Stimulated activated CD4-positive, alpha-beta T cell treated with anti-CD3 and anti-CD28 coated beads, Interleukin-15, amount 100 ng/mL, for 1 hour (primary cell): ENCODE measurements at places on chromosomes 6 and 20.
A peak's percentile ranks its signal among the peaks of the same experiment; 100 is the strongest.

GRCh38 chr6:7264686-7265384 lies 48.2 kb downstream of the SSR1 start:
- no peak for DNase-seq

DNA sequence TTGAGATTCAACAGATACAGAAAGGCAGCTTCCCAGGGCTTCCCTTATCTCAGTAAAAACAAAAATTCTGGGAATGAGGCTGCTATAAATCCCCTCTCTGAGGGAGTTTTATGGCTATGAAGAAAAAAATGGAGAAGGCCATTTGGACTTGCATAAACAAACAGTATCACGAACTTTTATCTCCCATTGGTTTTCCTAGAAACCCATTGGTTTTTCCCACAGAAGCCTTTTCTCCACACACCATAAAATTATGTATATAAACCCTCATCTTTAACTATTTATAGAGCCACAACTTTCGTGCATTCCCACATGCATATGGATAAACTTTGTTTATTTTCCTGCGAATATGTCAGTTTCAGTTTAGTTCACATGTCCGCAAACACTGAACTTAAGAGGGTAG lies 36.2 kb upstream of the BTBD3 start:
- DNase-seq, result no peak

DNA sequence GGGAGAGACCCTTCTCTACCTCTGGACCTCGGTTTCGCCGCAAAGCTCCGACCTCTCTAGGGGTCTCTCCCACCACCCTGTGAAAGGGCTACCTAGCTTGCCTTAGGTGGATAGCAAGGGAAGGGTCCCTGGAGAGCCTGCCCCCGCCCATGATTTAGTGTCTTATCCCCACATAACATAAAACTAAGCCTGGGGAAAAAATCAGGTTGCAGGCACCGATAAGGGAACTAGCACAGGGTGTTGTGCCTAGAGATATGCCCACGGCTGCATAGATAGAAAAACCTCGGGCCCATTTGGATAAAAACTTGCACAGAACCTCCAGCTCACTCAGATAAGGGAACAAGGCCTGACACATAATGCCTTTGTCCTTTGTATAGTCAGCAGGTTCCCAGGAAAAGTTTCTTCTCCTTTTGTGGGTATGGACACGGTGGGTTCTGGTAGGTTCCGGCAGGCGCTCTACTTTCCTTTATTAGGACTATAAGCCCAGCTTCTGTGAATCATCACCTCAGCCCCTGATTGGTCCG lies 846 bp downstream of the ZSCAN31 start:
- DNase-seq, result no peak

DNA sequence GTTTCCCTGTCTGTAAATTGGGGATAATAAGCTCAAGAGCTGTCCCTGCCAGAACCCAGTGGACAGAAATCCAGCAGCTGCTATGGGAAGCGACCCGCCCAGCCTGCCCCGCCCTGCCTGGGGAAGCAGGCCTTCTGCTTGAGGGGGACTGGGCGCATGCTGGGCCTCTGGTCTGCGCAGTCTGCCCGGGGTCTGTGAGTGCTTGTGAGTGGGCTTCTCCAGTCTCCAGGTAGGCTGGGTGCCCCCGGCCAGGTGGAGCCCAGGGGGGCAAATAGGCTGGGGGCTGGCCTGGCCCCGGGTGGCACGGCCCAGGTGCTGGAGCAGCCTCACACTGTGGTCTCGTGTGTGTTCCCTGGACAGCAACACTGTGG lies 648 bp upstream of the RBBP8NL start:
- no peak for DNase-seq

- no peak for DNase-seq
Measured at GRCh38 chr6:143529095-143529494, 17.6 kb upstream of the FUCA2 start.

DNA sequence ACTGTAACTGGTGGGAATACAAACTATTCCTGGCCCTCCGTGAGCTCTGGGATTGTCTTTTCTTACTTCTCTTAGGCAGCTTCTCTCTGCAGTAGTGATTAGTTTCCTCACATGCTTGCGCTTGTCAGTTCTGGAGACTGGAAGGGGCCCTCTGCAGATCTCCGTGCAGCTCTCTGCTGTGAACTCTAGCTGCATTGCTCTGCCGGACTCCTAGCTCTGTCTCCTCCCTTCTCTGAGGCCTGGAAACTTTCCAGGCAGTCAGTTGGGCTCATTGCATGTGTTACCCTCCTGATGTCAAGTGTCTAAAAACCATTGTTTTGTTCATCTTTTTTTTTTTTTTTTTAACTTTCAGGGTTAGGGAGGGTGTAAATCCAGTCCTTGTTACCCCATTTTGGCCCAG lies 102.3 kb downstream of the CTNNBL1 start:
- DNase-seq, result no peak

DNA sequence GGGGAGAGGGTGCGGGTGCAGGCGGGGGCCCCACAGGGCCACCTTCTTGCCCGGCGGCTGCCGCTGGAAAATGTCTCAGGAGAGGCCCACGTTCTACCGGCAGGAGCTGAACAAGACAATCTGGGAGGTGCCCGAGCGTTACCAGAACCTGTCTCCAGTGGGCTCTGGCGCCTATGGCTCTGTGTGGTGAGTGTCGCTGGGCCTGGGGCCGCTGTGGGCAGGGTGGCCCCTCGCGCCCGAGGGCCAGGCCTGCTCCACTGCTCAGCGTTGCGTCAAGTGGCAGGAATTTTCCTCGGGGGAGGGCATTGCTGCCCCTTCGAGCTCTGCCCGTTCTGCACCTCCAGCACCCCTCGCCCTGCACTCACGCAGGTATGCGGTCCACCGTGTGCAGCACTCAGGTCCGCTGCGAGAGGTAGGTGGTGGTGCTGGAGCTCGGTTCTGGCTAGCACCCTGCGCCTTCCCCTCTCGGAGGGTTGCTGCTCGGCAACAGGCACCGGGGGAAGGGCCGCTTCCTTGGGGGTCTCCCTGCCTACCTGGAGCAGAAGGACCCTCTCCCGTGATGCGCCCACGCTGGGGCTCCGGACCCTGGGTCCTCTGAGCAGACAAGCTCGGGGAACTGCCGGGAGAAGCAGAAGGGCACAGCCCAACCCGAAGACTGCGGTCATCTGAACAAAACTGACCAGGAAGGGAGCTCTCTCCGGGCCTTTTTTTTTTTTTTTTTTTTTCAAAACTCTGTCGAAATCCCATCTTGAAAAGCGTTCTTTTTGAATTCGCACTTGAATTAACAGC lies 674 bp downstream of the MAPK14 start:
- peak; percentile 35 for DNase-seq

DNA sequence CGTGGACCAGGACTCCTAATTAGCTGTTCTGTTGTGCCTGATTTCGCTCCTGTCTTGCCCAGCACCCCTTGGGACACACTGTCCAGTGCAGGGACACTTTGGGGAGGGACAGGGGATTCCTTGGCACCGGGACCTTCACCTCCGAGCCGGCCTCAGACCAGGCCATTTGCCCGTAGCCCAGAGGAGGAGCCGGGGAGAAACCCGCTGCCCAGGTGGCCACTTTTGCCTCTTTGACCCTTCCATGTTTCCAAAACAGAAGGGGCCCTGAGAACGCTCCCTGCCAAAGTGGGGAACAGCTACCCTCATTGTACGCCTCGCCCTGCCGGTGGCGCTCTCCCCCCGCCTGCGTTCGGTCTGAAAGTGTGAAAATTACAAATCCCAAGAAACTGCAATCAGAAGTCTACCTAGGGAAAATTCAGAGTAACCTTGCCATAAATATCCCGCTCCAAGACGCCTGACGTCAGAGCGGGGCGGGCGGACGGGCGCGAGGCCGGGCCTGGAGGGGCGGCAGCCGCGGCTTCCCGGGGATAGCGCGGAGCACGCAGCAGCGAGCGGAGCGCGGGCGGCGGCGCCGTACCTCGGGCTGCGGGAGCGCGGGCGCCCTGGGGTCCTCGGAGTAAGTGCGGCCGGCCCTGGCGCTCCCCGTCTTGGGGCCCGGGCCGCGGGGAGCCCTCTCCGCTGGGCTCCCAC lies at the start of gene DAAM2:
TSS of gene DAAM2 (plus strand) at position 527 of the 690 bp plus-strand sequence. CDS start 63,927 bp downstream, outside the sequence.
- no peak for DNase-seq

DNA sequence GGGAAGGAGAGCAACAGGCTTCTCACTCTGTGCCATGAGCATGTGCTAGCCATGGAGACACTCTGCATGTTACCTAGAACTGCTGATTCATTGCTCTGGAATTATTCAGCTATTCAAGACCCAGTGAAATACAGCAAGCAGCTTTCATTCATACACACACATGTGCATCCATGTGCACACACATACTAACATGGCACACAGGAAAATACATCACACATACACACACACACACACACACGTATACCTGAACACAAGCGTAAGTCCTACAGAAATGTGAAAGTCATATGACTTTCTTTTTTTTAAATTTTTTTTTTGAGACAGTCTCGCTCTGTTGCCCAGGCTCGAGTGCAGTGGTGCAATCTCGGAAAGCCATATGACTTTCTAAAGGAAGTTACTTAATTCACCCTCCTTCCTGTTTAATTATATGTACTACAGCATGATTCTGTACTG lies 108.2 kb upstream of the NFATC2 start:
- DNase-seq, result no peak

- DNase-seq, result no peak
Measured at GRCh38 chr20:51935003-51935358, 132.7 kb upstream of the SALL4 start.

- DNase-seq, result no peak
Measured at GRCh38 chr6:105005451-105005850, 48.5 kb downstream of the LIN28B start.

DNA sequence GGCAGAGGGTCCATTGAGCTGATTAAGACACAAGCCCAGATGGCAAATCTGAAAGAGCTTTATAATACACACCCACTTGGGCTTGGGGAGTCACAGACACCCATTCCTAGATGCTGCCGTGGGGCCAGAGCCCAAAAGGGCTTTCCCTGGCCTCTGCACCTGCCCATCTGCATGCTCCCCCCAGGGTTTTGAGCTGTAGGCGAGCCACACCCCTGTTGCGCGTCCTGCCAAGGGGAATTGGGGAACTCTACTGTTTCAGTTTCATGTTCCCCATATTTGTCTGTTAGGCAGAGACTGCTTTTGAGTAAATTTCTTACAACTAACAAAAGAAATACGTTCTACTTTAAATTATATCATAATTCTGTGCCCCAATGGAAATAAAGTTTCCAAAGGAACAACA lies 52.9 kb upstream of the FNDC1 start:
- no peak for DNase-seq

DNA sequence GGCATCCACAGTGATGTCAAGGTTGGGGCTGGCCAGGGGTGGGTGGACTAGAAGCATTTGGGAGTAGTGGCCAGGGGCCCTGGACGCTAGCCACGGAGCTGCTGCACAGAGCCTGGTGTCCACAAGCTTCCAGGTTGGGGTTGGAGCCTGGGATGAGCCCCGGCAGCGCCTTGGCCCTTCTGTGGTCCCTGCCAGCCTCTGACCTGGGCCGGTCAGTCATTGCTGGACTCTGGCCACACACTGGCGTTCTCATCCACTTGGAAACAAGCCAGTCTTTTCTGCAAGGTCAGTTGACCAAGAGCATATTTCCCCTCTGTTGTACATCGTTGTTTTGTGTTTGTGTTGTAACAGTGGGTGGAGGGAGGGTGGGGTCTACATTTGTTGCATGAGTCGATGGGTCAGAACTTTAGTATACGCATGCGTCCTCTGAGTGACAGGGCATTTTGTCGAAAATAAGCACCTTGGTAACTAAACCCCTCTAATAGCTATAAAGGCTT lies 8.4 kb downstream of the PSMA7 start:
- DNase-seq, result no peak

- no peak for DNase-seq
Measured at GRCh38 chr6:13711324-13711732, 307 bp downstream of the RANBP9 start.

DNA sequence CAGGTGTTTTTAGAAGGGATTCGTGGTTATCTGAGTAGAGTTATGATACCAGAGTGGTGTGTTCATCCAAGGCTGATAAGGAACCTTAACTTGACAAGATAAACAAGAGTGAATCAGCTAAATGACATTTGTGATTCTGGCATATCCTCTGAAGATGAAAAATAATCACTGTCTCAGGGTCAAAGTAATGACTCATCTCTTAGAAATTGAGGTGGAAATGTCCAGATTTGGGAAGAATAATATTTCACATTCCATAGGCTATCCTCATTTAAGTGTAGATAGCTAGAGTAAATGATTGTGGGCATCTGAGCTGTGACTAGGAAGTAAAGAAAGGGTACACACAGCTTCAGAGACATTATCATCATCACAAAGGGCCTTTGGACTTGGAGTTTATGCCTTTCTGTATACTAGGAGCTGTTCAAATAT lies 255.7 kb downstream of the GJA1 start:
- no peak for DNase-seq

DNA sequence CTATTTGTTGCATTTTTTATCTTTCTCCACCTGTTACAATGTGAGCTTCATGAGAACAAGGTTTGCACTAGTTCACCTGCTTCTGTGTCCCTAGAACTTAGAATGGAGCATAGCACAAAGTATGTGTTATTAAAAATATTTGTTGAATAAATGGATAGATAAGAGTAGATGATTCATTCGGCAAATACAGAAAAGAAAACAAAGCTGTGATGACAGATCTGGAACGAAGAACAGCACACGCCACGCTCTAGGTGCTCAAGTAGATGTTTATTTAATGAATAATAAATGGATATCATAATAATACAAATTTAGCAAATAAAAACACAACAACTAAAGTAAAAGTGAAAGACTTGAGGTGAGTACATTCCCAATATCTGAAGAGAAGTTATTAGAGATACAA lies 273.1 kb downstream of the HAO1 start:
- no peak for DNase-seq

DNA sequence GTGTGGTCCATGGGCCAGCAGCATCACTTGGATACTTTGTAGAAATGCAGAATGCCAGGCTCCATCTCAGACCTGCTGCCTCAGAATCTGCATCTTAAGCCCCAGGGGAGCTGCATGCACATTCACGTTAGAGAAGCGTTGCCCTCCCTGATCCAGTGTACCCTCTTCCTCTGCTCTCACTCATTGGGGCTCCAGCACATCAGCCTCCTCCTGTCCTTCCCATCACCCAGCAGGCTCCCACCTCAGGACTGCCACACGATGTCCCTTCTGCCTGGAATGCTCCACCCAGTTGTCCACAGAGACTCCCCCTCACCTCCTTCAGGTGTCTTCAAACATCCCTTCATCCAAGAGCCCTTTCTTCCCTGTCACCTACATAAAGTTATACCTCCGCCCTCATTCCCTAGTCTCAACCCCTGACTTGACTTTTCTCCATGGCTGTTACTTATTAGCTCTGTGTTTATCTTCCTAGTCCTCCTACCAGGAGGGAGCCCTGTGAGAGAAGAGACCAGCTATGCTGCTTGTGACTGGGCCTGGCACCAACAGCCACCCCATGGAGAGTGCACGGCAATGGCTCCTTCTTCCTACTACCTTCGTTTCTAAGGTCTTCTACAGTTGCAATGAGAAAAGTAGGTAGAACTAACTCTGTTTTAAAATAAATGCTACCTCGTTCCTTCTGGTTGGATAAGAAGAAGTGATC lies 3.3 kb upstream of the ACSS1 start:
- no peak for DNase-seq

GRCh38 chr6:21438237-21438985 lies 155.1 kb upstream of the SOX4 start:
- DNase-seq, result no peak

GRCh38 chr6:148203970-148204369 lies 138.7 kb upstream of the SASH1 start:
- no peak for DNase-seq
